ENCODE measurements at places on chromosomes 4 and X. TPM values are rescaled to one million over a fixed set of nuclear protein-coding genes. Genes with fewer than 3 reads are reported as not detected.

TIMM8A gene
- 3.1 TPM for total RNA-seq

SLIT2 gene
- 13.6 TPM for total RNA-seq

HSFX3 gene
- not detected for total RNA-seq

EGF gene
- total RNA-seq: 4.2 TPM

GRCh38 chr4:98773638-98774037, 115.2 kb upstream of the TSPAN5 start:
- peaks cover 4% of the 10 kb centered on the region for H3K4me1 ChIP-seq
- no peak overlapping the region for H3K4me3 ChIP-seq
- no peak for DNase-seq
- no peak overlapping the region for H3K27ac ChIP-seq

SSX7 gene
- not detected for total RNA-seq

DNA sequence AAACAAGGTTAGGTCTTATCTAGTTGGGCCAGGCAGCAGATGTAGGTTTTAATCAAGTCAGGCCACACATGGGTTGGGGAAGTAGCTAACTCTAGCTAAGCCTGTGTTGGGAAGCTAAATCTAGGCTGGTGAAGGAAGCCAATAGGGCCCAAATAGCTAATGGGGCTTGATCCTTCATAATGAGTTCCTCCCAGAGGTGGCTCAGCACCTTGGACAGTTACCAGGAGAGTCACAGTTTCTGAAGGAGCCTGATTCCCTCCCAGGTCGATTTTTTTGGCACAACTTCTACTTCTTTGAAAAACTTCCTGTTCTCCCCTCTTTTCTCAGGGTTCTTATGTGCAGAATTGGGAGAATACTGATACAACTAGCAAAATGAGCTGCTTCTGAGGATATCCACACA, 242.5 kb upstream of the PRPS2 start:
- H3K27ac ChIP-seq: no peak overlapping the region
- H3K36me3 ChIP-seq: no peaks in the 10 kb centered on the region
- H3K27me3 ChIP-seq: no peaks in the 10 kb centered on the region
- peak; percentile 17 for DNase-seq
- H3K4me1 ChIP-seq: no peaks in the 10 kb centered on the region

DNA sequence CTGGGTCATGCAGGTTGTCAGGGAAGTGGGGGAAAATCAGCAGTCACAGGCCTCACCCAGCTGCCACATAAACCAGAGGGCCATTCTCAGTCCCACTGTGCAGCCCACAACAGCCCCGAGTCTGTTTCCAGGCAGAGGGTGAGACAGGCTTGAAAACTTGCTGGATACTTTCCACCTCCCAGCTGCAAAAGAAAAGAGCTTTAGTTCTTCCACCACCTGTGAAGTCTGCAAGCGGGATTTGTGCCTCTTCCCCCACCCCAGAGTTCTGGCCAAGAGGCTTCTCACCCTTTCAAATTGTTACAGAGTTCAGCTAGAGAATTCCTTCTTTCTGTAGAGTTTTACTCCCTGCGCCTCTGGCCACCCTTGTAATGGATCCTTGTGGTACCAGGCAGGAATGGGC, 115.5 kb upstream of the ZDHHC15 start:
- no peak for DNase-seq
- H3K36me3 ChIP-seq: no peaks in the 10 kb centered on the region
- no peaks in the 10 kb centered on the region for H3K4me1 ChIP-seq
- no peak overlapping the region for H3K4me3 ChIP-seq

DNA sequence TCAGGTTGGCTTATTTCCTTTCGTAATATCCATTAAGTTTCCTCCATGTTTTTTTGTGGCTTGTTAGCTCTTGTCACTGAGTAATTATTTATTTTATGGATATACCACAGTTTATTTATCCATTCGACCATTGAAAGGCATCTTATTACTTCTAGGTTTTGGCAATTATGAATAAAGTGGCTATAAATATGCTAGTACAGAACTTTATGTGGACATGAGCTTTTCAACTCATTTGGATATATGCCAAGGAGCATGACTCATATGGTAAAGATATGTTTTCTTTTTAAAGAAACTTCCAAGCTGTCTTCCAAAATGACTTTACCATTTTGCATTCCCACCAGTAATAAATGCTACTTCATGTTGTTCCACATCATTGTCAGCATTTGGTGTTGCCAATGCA, 803.6 kb downstream of the GLUD2 start:
- H3K36me3 ChIP-seq: no peaks in the 10 kb centered on the region
- no peak overlapping the region for H3K27ac ChIP-seq
- no peaks in the 10 kb centered on the region for H3K4me1 ChIP-seq
- no peaks in the 10 kb centered on the region for H3K27me3 ChIP-seq

GRCh38 chrX:108702530-108702929, 33.8 kb downstream of the IRS4 start:
- no peaks in the 10 kb centered on the region for H3K27me3 ChIP-seq
- DNase-seq: no peak
- H3K36me3 ChIP-seq: no peaks in the 10 kb centered on the region
- H3K4me3 ChIP-seq: no peak overlapping the region

GRCh38 chrX:69093960-69094871, 71.0 kb downstream of the PJA1 start:
- no peaks in the 10 kb centered on the region for H3K36me3 ChIP-seq
- H3K27ac ChIP-seq: no peak overlapping the region
- no peak overlapping the region for H3K4me3 ChIP-seq
- peaks cover 28% of the 10 kb centered on the region for H3K27me3 ChIP-seq
- peak; percentile 60 for DNase-seq
- H3K4me1 ChIP-seq: no peaks in the 10 kb centered on the region

- no peak overlapping the region for H3K27ac ChIP-seq
- no peaks in the 10 kb centered on the region for H3K27me3 ChIP-seq
- DNase-seq: no peak
- no peaks in the 10 kb centered on the region for H3K4me1 ChIP-seq
- H3K36me3 ChIP-seq: no peaks in the 10 kb centered on the region
- no peak overlapping the region for H3K4me3 ChIP-seq
These were observed 27.3 kb downstream of the CSN3 start for GRCh38 chr4:70269674-70270073.

- no peaks in the 10 kb centered on the region for H3K4me1 ChIP-seq
- no peaks in the 10 kb centered on the region for H3K27me3 ChIP-seq
- DNase-seq: no peak
- no peak overlapping the region for H3K27ac ChIP-seq
- H3K36me3 ChIP-seq: no peaks in the 10 kb centered on the region
- H3K4me3 ChIP-seq: no peak overlapping the region
These were observed 1449.6 kb downstream of the C4orf33 start for GRCh38 chr4:130545596-130545995.

Data from IMR-90 (cell line).